ENCODE measurements at places on chromosomes 6 and 20.

- no peak for DNase-seq
Measured at GRCh38 chr6:45724511-45724910, 291.1 kb downstream of the CLIC5 start.

GRCh38 chr6:39892490-39893129 is 41.7 kb downstream of the MOCS1 start:
- DNase-seq: no peak

DNA sequence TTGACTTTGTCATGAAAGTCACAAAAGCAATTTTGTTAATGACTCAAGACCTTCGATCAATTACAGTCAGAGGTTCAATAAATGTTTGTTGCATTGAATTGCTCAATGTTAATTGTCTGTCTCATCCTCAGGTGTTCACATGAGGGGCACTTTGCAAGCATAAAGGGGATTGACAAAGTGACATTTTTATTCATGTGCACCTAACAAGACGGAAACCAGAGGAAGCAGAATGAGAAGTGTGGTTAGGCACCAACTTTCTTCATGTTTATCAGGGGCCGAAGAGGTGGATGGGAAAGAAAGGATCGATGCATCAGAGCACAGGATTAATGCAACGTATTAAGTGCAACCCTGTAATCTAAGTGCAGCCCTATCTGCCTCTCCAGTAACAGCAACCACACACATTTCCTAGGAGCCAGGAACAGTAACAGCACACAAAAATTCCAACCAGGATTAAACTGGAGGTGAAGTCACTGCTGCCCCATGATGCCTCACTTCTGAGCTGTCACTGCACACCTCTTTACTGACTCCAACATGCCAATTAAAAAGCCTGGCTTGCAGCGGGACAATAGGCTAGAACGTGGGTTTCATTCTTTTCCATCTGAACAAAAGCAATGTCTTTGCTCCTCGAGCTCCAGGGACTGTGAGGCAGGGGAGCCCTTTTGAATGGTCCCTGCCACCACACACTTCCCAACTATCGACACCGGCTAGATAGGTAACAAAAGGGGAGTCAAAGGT is 262.7 kb downstream of the CD83 start:
- DNase-seq: no peak

DNA sequence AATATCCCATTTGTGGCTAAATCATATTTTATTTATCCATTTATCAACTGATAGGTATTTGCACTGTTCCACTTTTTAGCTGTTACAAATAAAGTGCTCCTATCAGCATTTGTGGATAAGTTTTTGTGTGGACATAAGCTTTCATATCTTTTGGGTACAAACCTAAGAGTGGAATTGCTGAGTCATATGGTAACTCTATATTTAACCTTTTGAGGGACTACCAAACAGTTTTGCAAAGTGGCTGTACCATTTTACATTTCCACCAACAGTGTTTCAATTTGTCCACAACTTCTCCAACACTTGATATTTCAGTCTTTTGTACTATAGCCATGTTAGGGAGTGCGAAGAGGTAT is 23.6 kb upstream of the ECHDC1 start:
- DNase-seq: no peak

GRCh38 chr20:48668451-48668946 is 159.3 kb downstream of the PREX1 start:
- DNase-seq: no peak

GRCh38 chr20:56420940-56421688 is 9.1 kb downstream of the CASS4 start:
- no peak for DNase-seq

DNA sequence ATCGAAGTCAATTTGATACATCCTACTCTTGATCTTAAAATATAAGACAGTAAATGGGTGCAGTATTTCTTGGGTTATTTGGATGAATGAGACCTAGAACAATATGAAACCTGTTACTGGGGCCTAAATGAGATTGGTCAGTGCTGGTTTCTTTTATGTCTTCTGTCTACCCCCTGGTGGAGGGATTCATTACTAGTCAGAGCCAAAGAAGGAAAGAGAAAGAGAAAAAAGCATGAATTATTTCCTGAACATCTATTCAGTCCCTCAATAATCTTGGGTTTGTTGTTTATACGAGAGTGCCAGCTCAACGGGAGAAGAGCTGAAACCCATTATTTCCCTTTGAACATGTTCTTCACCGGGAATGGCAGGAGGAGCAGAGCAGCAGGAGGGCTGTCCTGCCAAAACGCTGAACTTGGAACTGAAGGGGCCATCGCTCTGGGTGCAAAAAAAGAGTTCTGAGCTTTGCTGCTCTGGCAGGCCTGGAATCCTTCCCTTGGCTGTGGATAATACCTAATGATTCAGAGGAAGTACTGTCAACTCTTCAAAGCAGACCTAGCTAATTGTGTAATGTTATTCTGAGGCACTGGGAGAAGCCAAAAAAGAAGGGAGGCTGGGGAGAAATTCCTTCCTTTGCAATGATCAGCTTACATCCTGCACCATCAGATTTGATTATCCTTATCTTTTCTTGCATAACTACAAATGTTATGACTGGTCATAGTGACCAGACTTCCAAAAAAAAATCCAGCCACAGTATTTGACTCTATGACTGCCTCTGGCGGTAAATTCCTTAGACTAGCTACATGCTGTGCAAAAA is 72.0 kb downstream of the BLOC1S5 start:
- no peak for DNase-seq

- DNase-seq: no peak
Measured at GRCh38 chr20:12927489-12927888, 81.3 kb upstream of the SPTLC3 start.

DNA sequence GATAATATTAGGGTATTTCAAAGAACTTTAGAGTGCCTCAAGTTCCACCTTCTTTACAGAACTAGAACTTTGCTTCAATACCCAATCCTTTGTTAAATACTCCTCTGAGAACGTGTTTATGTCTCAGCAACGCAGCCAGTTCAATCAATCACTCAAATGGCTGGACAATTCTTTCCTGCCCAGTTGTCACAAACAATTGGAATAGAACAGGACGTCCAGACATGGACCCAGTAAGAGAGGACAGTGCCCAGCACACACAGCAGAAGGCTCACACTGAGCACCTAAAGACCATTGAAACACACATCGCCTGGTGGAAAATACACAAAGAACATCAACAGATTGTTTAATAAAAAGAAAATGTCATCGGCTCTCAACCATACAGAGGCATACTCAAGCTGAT is 140.6 kb downstream of the TTLL2 start:
- DNase-seq: no peak

- no peak for DNase-seq
Measured at GRCh38 chr6:84228198-84228543, 728 bp upstream of the CEP162 start.

GRCh38 chr6:21521276-21521675 is 72.3 kb upstream of the SOX4 start:
- DNase-seq: no peak

- peak; percentile 60 for DNase-seq
Measured at GRCh38 chr6:138692058-138692977, 81.3 kb upstream of the CCDC28A start.

DNA sequence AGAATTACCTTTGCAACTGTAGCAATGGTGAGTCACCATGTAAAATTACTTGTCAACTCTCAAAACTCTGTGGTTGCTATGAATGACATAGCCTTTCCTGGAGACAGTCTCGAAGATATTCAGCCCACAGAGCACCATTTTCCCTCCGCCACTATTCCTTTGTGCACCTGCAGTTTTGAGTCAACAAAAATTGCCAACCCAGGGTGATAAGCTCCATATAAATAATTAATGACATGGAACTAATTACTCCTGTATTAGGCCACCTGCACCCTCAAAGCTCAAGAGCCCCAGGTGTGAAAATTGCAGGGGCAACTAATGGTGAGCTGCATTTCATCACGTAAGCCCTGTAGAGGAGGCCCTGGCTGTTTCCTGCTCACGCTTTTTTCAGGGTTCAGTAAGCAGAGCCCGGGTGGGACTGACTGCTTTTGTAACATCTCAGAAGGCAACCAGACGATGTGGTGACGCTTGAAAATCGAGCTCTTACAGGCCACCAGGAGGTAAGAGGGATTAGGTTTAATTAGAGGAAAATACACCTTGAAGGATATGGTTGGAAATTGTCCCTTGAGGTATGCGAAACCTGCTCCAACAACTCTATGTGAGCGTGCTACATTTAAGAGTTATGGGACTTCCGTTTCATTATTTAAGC is 70.8 kb downstream of the BMP2 start:
- DNase-seq: no peak

GRCh38 chr20:41618807-41619311 is 682 bp upstream of the CHD6 start:
- DNase-seq: no peak

DNA sequence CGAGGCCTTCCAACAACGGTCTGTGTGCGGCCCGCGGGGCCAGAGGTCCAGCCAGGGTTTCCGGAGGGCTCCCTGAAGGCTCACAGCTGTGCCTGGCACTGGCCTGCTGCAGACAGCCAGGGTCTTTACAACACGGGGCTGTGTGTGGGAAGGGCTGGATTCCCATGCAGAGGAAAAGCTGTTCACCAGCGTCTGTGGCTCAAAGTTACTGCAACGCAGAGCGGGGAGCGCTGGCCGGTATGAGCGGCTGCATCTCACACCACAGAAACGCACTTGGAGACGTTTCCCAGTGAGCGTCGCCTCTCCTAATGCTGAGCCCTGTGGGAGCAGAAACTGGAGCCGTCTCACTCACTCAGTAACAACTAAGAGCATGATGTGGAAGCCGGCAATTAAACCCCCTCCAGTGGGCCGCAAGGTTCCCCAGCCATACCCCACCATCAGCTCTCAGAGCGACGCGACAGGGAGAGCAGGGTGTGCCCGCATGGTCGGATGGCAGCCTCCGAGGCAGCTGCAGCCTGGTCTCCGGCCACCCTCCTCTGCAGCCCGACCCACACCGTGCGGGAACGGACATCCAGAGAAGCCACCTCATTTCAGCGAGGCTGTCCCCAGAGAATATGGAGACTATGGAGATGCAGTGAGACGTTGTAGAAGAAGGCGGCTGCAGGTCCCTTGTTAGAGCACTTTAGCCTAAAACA is 42.6 kb downstream of the DLL1 start:
- DNase-seq: no peak

- no peak for DNase-seq
Measured at GRCh38 chr6:89184344-89184743, 32.8 kb downstream of the GABRR1 start.

DNA sequence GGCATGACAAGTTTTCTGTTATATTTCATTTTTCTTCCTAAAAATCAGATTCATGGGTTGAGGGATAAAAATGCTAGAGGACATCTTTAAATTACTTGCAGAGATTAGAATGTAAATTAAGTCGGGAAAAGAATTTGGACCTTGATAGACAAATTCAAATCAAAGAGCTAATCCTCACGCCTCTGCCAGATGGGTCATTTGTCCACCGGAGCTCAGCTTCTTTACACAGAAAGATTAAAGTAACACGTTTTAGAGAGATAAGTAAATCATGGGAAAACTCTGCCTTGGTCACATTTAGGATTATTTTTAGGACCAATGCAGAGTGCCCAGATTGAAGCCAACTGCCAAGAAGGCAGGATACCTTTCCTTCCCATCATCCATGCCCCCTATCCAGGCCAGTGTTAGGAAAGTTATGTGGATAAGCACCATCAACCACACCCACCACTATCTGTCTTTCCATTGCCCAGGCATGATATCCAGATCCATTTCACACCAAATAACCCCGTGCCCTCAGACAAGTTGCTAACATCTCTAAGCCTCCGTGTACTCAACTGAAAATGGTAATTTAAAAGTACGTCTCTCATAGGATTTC is 397.4 kb upstream of the PLCB4 start:
- DNase-seq: no peak

- no peak for DNase-seq
Measured at GRCh38 chr20:32586291-32586690, 1.2 kb upstream of the NOL4L start.

DNA sequence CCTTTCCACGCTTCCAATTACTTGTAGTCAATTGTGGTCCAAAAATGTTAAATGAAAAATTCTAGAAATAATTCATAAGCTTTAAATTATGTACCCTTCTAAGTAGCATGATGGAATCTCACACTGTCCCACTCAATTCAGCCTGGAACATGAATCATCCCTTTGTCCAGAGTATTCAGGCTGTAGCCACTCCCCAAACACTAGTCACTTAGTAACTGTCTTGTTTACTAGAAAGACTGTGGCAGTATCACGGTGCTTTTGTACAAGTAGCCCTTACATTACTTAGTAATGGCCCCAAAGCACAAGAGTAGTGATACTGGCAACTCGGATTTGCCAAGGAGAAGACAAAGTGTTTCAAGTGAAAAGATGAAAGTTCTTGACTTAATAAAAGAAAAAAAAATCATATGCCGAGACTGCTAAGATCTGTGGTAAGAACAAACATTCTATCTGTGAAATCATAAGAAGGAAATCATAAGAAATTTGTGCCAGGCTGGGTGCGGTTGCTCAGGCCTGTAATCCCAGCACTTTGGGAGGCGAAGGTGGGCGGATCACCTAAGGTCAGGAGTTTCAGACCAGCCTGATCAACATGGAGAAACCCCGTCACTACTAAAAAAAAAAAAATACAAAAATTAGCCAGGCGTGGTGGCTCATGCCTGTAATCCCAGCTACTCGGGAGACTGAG is 168.5 kb upstream of the SIM1 start:
- DNase-seq: no peak

DNA sequence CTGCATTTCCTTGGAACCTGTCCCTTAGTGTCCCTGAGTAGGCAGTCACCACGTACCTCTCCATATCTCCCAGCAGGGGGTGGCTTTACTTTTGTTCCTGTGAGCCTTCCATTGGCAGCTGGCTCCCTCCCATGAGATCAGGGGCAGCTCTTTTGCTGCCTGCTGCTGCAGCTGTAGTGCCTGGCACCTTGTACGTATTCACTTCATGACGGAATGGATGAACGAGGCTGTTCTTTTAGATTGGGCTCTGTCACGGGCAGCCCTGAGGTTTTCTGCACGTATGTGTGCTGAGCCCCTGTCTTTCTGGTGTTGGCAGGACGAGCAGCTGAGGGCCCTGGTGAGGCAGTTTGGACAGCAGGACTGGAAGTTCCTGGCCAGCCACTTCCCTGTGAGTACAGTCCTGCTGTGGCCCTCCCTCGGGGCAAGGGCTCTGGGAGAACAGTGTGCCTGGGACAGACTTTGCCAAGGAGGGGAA is 14.6 kb downstream of the MYBL2 start:
- no peak for DNase-seq

DNA sequence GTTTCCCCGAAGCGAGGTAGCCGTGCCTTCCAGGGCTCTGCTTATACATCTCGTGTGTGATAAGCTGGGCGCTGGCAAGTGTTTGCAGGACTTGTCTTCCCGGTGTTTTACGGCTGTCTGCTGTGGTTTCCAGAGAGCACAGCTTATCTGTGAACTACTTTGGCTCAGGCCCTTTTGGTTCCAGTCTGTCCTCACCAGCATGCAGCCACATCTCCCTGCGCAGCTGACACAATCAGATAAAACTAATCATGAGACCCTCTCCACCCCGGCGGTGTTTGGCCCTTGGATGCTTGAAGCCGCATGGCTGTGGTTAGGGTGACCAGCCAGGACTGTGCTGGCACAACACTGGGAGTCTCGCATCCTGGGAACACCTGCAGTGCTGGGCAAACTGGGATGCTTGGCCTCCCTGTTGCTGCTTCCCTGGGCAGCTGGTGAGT is 241.8 kb upstream of the FOXQ1 start:
- no peak for DNase-seq

- DNase-seq: no peak
Measured at GRCh38 chr20:31260326-31260932, 3.0 kb downstream of the DEFB115 start.

GRCh38 chr6:48735846-48736245 is 624.8 kb upstream of the PTCHD4 start:
- no peak for DNase-seq
